Activated naive CD4-positive, alpha-beta T cell treated with anti-CD3 and anti-CD28 coated beads for 36 hours (primary cell): ENCODE measurements at places on chromosomes 6 and 20. TPM values are rescaled to one million over a fixed set of nuclear protein-coding genes. Genes with fewer than 3 reads are reported as not detected.

UBE2J1 gene
- total RNA-seq: 10.9 TPM

DNA sequence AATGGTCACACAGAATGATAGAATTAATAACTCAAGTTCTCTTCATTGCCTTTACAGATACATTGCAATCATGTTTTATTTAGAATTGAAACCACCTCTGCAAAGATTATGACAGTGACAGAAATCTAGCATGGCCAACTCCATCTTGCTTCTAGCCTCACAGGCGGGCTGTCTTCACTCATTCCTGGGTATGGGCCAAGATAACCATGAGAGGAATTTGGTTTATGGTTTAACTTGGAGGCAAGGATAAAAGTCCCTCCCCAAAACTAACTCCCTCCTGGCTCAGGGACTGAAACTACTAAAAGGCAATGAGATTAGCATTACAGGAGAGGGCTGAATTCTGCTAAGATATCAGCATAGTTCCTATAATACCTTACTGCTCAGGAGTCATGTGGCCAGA lies 95.2 kb upstream of the CST7 start:
- H3K36me3 ChIP-seq: no peaks in the 10 kb centered on the region
- H3K4me3 ChIP-seq: no peak overlapping the region
- H3K27me3 ChIP-seq: peaks cover 20% of the 10 kb centered on the region
- no peak overlapping the region for H3K27ac ChIP-seq

MDFI gene
- not detected for total RNA-seq

GRCh38 chr20:48527771-48528170 lies 300.0 kb downstream of the PREX1 start:
- H3K27me3 ChIP-seq: peaks cover 5% of the 10 kb centered on the region
- no peaks in the 10 kb centered on the region for H3K4me1 ChIP-seq
- H3K36me3 ChIP-seq: no peaks in the 10 kb centered on the region
- H3K27ac ChIP-seq: no peak overlapping the region
- no peak overlapping the region for H3K4me3 ChIP-seq
- DNase-seq: no peak

PRSS16 gene
- total RNA-seq: 1.4 TPM

DNA sequence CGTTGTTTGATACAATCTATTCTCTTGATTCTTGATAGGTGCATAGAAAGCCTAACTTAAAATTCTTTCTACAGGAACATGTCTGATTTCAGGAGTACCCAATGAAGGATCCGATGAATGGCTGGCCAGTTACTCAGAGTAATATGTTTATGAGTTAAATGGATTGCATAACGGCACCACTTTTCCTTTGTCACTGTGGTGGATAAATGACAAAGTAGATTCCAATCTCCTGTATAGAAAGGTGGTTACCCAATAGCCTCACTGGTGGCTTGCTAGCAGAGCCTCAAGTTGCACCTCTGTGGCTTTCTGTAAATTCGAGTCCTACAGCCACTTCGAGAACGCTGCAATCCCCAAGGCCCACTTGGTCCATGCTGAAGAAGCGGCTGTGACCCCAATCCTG lies 28.4 kb downstream of the LHFPL5 start:
- no peak for DNase-seq
- H3K4me3 ChIP-seq: no peak overlapping the region
- H3K27ac ChIP-seq: no peak overlapping the region
- H3K4me1 ChIP-seq: no peaks in the 10 kb centered on the region
- H3K27me3 ChIP-seq: no peaks in the 10 kb centered on the region

CALHM5 gene
- not detected for total RNA-seq

- H3K4me3 ChIP-seq: peak within 1 kb of the TSS; percentile 95
- peaks cover 23% of the 10 kb centered on the region for H3K36me3 ChIP-seq
- H3K27me3 ChIP-seq: no peaks in the 10 kb centered on the region
- DNase-seq: peak; percentile 76
- peak within 1 kb of the TSS; percentile 99 for H3K27ac ChIP-seq
- H3K4me1 ChIP-seq: peaks cover 53% of the 10 kb centered on the region
Measured at GRCh38 chr6:32192608-32193039, at the start of gene GPSM3. TSS of gene GPSM3 (minus strand) at chr6:32192643. CDS start at chr6:32192513, 130 bp downstream.

FAM209B gene
- total RNA-seq: 0.64 TPM

- H3K4me3 ChIP-seq: no peak overlapping the region
- H3K27ac ChIP-seq: no peak overlapping the region
- H3K36me3 ChIP-seq: peaks cover 33% of the 10 kb centered on the region
- DNase-seq: no peak
- no peaks in the 10 kb centered on the region for H3K4me1 ChIP-seq
Measured at GRCh38 chr6:13287104-13287503, 41.2 kb downstream of the TBC1D7 start.

DNA sequence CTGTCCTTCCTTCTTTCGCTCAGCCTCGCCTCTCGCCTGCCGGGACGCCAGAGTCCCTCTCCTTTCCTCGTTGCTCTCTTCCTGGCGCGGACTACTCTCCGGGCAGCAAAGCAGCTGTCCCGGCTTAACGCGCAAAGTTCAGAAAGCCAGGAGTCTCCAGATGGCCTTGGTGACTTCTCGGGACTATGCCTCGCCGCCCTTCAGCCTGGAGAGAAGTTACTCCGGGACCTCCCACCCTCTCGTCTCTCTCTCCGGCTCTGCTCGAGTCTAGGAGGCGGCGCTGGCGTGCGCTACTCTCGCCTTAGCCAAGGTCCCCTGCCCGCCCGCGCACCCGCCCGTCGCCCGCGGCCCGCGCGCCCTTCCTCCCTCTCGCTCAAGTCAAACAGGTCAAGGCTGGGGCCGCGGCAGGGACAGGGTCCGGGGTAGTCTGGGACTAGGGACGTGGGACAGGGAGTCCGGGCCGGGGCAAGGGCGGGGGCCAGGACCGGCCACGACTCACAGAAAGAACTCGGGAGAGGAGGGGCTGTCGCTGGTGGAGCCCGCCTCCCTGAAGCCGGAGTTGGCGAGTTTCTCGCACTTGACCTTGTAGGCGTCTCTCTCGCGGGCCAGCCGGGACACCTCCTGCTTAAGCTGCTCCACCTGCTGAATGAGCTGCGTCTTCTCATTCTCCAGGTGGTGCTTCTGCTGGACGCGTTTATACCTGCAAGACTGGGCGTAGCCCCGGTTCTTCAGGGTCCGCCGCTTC lies 1.5 kb downstream of the MAFB start:
- H3K27me3 ChIP-seq: peaks cover 76% of the 10 kb centered on the region
- peaks cover 20% of the 10 kb centered on the region for H3K4me1 ChIP-seq
- no peaks in the 10 kb centered on the region for H3K36me3 ChIP-seq

TMC2 gene
- not detected for total RNA-seq

PROKR2 gene
- total RNA-seq: not detected

SIRPA gene
- total RNA-seq: 0.10 TPM

GRCh38 chr6:129946439-129947140 lies 71.8 kb upstream of the L3MBTL3 start:
- no peak for DNase-seq
- H3K4me3 ChIP-seq: no peak overlapping the region
- no peak overlapping the region for H3K27ac ChIP-seq
- H3K27me3 ChIP-seq: peaks cover 6% of the 10 kb centered on the region
- H3K36me3 ChIP-seq: no peaks in the 10 kb centered on the region
- H3K4me1 ChIP-seq: no peaks in the 10 kb centered on the region

SKIC2 gene
- 93.6 TPM for total RNA-seq

PSORS1C1 gene
- 0.40 TPM for total RNA-seq

DNA sequence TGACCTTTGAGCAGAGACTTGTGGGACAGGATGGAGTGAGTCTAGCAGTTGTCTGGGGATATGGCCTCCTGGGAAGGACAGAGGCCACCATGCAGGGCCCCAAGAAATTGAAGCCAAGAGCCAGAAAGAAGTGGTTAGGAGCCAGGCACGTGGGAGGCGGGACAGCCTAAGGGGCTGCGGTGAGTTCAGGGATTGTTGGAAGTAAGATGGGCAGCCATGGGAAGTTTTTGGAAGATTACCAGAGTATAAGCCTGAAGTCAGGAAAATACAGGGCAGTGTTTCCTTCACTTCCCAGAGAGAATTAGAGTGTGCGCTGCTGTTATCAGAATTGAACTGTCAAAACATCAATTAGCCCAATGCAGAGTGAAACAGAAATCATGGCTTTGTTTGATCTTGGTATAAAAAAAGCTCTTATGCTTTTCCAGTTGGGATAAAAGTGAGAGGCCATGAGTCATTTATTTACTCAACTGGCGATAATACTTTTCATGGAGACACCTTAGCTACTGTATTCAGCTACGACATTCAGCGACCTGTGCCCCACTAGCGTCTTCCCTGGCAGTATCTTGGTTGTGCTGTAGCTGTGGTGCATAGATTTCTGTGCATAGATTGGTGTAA lies 66.9 kb downstream of the PHACTR2 start:
- H3K27me3 ChIP-seq: no peaks in the 10 kb centered on the region
- no peak for DNase-seq
- H3K4me3 ChIP-seq: no peak overlapping the region
- H3K4me1 ChIP-seq: peaks cover 2% of the 10 kb centered on the region
- no peak overlapping the region for H3K27ac ChIP-seq
- no peaks in the 10 kb centered on the region for H3K36me3 ChIP-seq

TMEM170B gene
- total RNA-seq: 0.57 TPM

DNA sequence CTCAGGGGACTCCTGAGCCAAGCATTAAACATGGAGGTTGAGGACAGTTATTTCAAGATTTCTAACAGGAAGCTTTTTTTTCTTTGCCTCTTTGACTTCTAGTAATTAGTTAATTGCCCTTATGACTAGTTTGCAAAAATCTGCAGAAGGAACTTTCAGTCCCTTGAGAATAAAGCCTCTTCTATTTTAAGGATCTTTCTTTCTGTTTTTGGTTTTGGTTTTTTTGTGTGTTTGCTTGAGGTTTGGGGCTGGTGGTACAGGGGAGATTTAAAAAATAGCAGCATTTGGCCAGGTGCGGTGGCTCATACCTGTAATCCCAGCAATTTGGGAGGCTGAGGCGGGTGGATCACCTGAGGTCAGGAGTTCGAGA lies 259.3 kb downstream of the BMP7 start:
- H3K4me1 ChIP-seq: peaks cover 6% of the 10 kb centered on the region
- no peak overlapping the region for H3K27ac ChIP-seq
- H3K27me3 ChIP-seq: peaks cover 30% of the 10 kb centered on the region

GRCh38 chr6:82182756-82183155 lies 64.8 kb downstream of the IBTK start:
- peaks cover 36% of the 10 kb centered on the region for H3K36me3 ChIP-seq
- peaks cover 4% of the 10 kb centered on the region for H3K4me1 ChIP-seq
- H3K27me3 ChIP-seq: no peaks in the 10 kb centered on the region
- no peak for DNase-seq

- no peak overlapping the region for H3K4me3 ChIP-seq
- H3K27me3 ChIP-seq: no peaks in the 10 kb centered on the region
- DNase-seq: no peak
- no peak overlapping the region for H3K27ac ChIP-seq
- no peaks in the 10 kb centered on the region for H3K36me3 ChIP-seq
- no peaks in the 10 kb centered on the region for H3K4me1 ChIP-seq
Measured at GRCh38 chr6:158548418-158549161, 11.3 kb upstream of the TMEM181 start.

DNA sequence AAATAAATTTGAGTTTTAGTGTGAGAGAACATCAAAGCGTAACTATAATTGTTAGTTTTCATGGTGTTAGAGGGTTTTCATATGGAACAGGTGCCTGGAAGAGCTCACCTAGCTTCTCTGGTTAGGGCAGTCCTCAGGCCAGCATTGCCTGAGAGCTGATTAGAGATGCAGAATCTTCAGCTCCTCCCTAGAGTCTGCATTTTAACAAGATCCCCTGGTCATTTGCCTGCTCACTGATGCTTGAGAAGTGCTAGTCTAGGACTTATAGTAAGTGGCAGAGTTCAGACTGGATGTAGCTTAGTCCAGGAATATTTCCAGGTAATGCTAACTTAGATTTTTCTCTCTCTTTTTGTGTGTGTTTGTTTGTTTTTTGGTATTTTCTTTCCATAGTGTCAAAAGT lies 21.7 kb upstream of the SMIM26 start:
- H3K27me3 ChIP-seq: no peaks in the 10 kb centered on the region
- peaks cover 42% of the 10 kb centered on the region for H3K36me3 ChIP-seq
- no peaks in the 10 kb centered on the region for H3K4me1 ChIP-seq
- H3K4me3 ChIP-seq: no peak overlapping the region
- H3K27ac ChIP-seq: no peak overlapping the region

ZFP64 gene
- 11.7 TPM for total RNA-seq

DNA sequence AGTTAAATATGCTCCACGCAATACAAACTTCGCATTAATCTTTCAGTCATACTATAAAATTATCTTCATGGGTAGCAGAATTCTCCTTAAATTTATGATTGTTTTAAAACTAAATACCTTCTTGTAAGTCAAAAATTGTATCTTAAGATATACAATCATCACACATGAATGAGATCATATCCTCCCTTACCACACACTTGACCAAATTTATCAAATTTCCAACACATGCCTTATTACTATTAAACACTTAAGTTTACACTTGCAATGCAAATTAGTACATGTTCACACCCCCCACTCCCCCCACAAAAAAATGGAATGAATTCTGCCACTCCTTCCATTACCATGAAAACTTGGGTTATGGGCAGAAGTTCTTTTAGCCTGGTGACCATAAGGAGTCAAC lies 13.8 kb downstream of the RANBP9 start:
- H3K27me3 ChIP-seq: no peaks in the 10 kb centered on the region
- no peak overlapping the region for H3K4me3 ChIP-seq
- H3K36me3 ChIP-seq: peaks cover 22% of the 10 kb centered on the region
- peaks cover 72% of the 10 kb centered on the region for H3K4me1 ChIP-seq
- DNase-seq: no peak
- H3K27ac ChIP-seq: peak overlapping the region; percentile 57

RNASET2 gene
- 74.1 TPM for total RNA-seq

DNA sequence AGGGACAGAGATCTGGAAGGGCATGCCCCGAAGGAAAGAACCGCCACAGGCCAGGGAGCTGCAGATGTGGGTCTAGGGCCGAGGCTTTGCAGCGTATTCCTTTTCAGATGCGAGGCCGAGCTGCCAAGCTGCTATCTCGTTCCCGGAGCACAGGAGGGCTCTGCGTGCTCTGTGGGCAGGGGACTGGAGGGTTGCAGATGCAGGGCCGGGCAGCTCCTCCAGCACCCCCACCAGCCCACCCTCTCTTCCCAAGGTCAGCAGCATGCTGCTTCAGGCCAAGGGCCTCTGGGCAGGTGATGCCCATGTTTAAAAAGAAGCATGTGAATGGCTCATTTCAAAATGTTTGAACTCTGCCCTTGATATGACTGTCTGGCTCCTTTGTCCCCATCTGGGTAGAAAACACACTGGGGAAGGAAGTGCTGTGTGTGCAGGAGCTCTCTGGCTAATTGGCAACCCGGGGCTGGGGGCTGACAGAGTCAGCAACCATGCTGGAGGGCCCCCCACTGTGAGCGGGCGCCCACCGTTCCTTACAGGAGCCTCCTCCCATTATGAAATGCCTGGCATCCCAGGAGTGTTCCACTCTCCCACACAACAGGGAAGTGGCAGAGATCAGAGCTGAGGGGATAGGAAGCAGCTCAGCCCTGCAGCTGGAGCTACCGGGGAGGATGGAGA lies 353.3 kb downstream of the ZFAND3 start:
- no peak overlapping the region for H3K27ac ChIP-seq
- peaks cover 3% of the 10 kb centered on the region for H3K4me1 ChIP-seq
- peaks cover 2% of the 10 kb centered on the region for H3K36me3 ChIP-seq
- H3K4me3 ChIP-seq: no peak overlapping the region
- no peaks in the 10 kb centered on the region for H3K27me3 ChIP-seq
- DNase-seq: no peak

GRCh38 chr6:33235221-33235634 lies 26.9 kb downstream of the RING1 start:
- DNase-seq: no peak
- H3K4me1 ChIP-seq: no peaks in the 10 kb centered on the region
- peaks cover 12% of the 10 kb centered on the region for H3K27me3 ChIP-seq
- H3K36me3 ChIP-seq: no peaks in the 10 kb centered on the region
- no peak overlapping the region for H3K4me3 ChIP-seq

MUC22 gene
- not detected for total RNA-seq

- H3K27ac ChIP-seq: no peak overlapping the region
- H3K4me1 ChIP-seq: no peaks in the 10 kb centered on the region
- H3K36me3 ChIP-seq: no peaks in the 10 kb centered on the region
- no peak overlapping the region for H3K4me3 ChIP-seq
- no peak for DNase-seq
- H3K27me3 ChIP-seq: peaks cover 37% of the 10 kb centered on the region
Measured at GRCh38 chr6:168437751-168438150, 3.2 kb upstream of the SMOC2 start.
